ENCODE measurements at places on chromosomes 4 and X. TPM values are rescaled to one million over a fixed set of nuclear protein-coding genes. Genes with fewer than 3 reads are reported as not detected.
A peak's percentile ranks its signal among the peaks of the same experiment; 100 is the strongest.

DNA sequence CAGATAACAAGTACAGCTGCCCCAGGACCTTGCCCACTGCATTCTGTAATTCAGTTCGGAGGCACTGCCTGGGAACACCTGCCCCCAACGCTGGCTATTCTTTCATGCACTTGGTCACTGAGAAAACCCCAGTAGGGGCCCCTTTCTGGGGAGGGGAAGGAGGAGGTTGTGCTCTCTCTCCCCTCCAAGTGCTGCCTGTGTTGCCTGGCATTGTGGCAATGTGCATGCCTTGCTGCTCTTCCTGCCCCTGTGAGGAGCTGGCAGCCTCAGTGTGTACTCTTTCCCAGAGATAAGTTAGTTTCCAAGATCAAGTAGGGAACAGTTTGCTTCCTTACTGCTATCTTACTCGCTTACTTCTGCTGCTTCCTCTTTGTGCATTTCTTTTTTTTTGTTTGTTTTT, 90.8 kb downstream of the AASDH start:
- peaks cover 7% of the 10 kb centered on the region for H3K4me1 ChIP-seq
- H3K4me3 ChIP-seq, result no peak overlapping the region
- H3K27me3 ChIP-seq, result no peaks in the 10 kb centered on the region

DNA sequence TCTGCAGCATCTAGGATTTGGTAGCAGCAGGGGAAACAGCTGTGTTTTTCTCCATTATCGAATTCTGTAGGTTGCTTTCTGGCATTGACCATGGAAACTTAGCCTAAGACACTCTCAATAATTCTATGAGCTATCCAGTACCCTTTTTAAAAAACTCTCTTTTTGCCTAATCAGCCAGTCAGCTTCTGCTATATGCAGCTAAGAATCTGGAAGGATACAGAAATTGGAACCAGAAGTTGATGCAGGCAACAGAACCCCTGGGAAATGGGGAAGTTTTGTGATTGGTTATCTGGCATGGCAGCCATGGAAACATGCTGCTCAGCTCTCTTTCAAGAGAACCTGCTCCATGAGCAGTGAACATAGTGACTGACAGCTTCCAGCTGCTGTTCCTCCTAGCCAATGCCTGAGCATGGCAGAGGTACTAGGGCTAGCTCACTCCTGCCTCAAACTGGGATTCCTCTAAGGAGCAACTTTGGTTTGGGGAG, 417.6 kb upstream of the MAOA start:
- H3K27me3 ChIP-seq, result no peaks in the 10 kb centered on the region
- DNase-seq, result no peak
- H3K36me3 ChIP-seq, result no peaks in the 10 kb centered on the region

- no peaks in the 10 kb centered on the region for H3K36me3 ChIP-seq
- DNase-seq, result no peak
- no peaks in the 10 kb centered on the region for H3K27me3 ChIP-seq
- H3K27ac ChIP-seq, result no peak overlapping the region
- no peak overlapping the region for H3K4me3 ChIP-seq
These were observed 210.9 kb downstream of the KLHL4 start for GRCh38 chrX:87728459-87728858.

DNA sequence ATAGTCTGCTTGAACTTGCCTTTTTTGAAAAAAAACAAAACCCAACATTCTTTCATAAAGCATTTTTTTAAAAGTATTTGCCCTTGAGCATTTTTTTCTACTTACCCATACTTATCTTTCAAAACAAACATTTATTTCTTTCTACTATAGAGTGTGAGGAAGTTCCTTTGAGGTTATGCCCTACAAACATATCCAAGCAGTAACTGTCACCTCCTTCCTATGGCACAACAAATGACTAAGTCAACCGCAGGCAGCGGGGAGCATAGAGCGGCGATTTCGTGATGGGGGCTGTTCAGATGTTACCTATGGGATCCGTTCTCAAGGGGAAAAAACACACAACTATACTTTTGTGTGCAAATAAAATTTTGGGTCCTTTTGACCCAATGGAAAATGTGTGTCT, 19.4 kb downstream of the SPRY1 start:
- H3K36me3 ChIP-seq, result no peaks in the 10 kb centered on the region
- peak; percentile 62 for DNase-seq
- H3K4me1 ChIP-seq, result peaks cover 73% of the 10 kb centered on the region

GRCh38 chrX:18422325-18422724, 3.1 kb upstream of the CDKL5 start:
- no peaks in the 10 kb centered on the region for H3K36me3 ChIP-seq
- no peak for DNase-seq

The ITIH6 gene
- not detected for total RNA-seq

- no peaks in the 10 kb centered on the region for H3K27me3 ChIP-seq
- no peaks in the 10 kb centered on the region for H3K4me1 ChIP-seq
- H3K27ac ChIP-seq, result no peak overlapping the region
These were observed 18.9 kb downstream of the CNGA2 start for GRCh38 chrX:151753313-151754046.

The BGN gene
- not detected for total RNA-seq

The ACE2 gene
- not detected for total RNA-seq

The TMEM144 gene
- not detected for total RNA-seq

The UCP1 gene
- total RNA-seq, result not detected

GRCh38 chr4:1714303-1715001, 2.3 kb upstream of the SLBP start:
- H3K4me1 ChIP-seq, result peaks cover 60% of the 10 kb centered on the region
- peak overlapping the region; percentile 99 for H3K4me3 ChIP-seq
- no peaks in the 10 kb centered on the region for H3K27me3 ChIP-seq
- peaks cover 50% of the 10 kb centered on the region for H3K36me3 ChIP-seq
- peak overlapping the region; percentile 96 for H3K27ac ChIP-seq
- no peak for DNase-seq

DNA sequence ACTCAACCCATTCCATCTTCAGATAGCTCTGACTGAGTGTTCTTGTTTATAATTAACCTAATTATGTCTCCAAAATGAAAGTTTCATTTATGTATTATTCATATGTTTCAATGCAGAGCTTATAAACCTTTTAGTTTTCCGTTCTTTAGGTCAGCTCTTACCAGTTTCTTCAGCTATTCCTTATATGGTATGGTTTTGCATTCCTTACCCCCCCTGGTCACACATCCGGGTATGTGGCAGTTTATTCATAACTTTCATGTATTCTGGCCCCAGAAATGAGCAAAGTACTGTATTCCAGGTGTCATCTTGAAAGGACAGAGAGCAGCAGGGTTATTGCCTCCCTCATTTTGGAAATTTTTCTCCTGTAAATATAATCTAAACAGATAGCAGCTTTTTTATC, 16.8 kb upstream of the IGSF1 start:
- H3K27ac ChIP-seq, result no peak overlapping the region
- no peaks in the 10 kb centered on the region for H3K36me3 ChIP-seq
- no peak for DNase-seq
- H3K4me1 ChIP-seq, result no peaks in the 10 kb centered on the region
- H3K27me3 ChIP-seq, result no peaks in the 10 kb centered on the region
- no peak overlapping the region for H3K4me3 ChIP-seq

GRCh38 chrX:116379854-116380253, 56.6 kb upstream of the SLC6A14 start:
- no peak overlapping the region for H3K4me3 ChIP-seq
- H3K4me1 ChIP-seq, result no peaks in the 10 kb centered on the region
- no peak overlapping the region for H3K27ac ChIP-seq
- no peaks in the 10 kb centered on the region for H3K36me3 ChIP-seq

GRCh38 chrX:124231451-124231759, 101.1 kb upstream of the TEX13D start:
- H3K4me1 ChIP-seq, result peaks cover 20% of the 10 kb centered on the region
- no peaks in the 10 kb centered on the region for H3K36me3 ChIP-seq
- H3K27ac ChIP-seq, result no peak overlapping the region
- no peak overlapping the region for H3K4me3 ChIP-seq
- no peaks in the 10 kb centered on the region for H3K27me3 ChIP-seq
- no peak for DNase-seq

Measured in activated CD4-positive, alpha-beta memory T cell treated with anti-CD3 and anti-CD28 coated beads, Interleukin-2, amount 10 ng/mL, durations not matched to agents 7 days and 5 days (primary cell).